ENCODE measurements at places on chromosomes 5 and 9.

DNA sequence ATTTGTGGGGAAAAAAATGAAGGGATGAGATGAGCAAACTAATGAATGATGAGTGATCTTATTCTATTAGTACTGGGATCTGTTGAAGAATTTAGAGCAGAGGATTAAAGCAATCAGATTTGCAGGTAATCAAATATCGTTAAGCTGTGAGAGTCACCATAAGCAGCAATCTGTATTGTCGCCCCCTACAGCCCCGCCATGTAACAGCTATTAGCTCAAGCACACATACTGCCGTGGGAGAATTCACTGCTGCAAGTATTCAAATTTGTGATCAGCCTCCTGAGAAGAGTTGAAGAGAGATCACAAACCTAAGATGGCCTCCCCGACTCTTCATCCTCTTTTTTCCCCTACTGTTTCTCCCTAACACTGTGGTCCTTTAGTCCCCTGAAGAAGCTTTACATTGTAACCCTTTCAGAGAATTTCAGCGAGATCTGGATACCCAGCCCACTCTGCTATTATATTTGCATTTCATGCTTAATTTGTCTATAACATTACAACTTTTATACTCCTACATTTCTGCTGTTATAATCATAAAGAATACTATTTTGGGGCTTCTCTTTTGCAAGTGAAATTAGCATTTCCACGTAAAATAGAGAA is 28.5 kb upstream of the PHF24 start:
- DNase-seq = no peak

DNA sequence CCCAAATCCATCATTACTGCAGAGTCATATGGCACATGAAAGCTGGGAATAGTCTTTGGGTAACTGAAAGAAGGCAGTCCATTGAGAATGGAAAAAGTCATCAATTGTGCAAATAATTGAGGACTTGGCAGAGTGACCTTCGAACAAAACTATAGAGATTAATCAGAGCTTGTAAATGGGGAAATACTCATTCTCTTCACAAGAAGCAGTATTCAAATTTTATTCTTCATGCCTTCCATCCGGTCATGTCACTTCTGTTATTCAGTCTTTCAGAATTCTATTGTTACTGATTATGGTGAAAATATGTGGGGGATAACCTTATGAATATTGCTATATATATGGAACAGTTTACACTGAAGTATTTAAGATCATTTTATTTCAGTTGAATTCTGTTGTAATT is 8.1 kb downstream of the RGMB start:
- no peak for DNase-seq

DNA sequence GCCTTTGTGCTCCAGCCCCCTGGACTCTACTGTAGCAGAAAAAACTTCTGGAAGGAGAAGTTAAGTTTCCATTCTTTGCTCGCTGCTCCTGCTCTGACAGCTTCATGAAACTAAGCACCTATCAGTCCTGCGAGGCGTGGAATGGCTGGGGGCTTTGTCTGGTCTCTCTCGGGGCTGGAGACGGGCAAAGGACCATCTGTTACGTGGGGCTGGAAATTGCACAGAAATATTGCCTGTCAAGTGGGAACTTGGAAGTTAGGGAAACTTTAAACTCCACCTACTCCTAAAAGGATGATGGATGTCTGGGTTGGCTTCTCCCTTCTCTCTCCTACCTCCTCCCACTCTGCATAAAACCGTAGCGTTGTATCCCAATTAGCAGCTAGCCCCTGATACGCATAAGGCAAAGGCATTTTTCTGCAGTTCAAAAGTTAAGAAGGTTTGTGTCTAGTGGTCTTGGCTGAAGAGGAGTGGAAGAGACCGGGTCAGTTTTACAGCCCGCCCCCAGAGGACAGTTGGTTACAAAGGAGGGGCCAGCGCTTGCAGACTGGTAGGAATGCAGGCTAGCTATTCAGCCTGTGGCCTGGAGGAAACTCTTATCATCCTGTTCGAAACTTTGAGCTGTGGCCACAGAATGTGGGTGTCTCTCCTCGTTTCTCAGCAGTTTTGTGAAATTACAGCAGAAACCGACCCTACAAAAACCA is 1.3 kb downstream of the FBXL7 start:
- DNase-seq = no peak

- DNase-seq = no peak
Measured at GRCh38 chr9:115756736-115757135, 396.9 kb upstream of the PAPPA start.

DNA sequence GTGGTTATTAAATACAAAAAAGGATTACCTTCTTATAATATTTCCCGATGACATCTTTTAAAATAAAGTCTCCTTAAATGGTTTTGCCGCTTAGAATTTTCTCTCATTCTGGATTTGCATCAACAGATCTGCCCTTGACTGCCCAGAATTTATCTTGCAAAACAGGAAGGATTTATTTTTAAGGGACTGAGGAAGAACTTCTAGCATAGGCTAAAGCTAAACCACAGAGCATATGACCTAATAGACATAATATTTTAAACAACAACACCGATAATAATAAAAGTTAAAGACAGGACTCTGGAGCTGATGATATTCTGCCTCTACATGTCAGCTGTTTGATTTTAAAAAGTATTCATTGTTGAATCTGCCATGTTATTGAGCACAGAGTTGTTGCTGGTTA is 145.3 kb upstream of the ADCY2 start:
- no peak for DNase-seq

- no peak for DNase-seq
Measured at GRCh38 chr5:89556215-89556913, 673.4 kb upstream of the MEF2C start.

GRCh38 chr9:14870090-14870489 is 40.1 kb downstream of the FREM1 start:
- no peak for DNase-seq

- DNase-seq = no peak
Measured at GRCh38 chr9:84780385-84780784, 110.9 kb downstream of the NTRK2 start.

GRCh38 chr5:27701931-27702903 is 663.8 kb upstream of the CDH9 start:
- no peak for DNase-seq

GRCh38 chr9:112174965-112175795 is at the start of gene SUSD1:
TSS of gene SUSD1 (minus strand) at chr9:112175297. CDS start at chr9:112175235, 62 bp downstream.
- DNase-seq = peak; percentile 21

DNA sequence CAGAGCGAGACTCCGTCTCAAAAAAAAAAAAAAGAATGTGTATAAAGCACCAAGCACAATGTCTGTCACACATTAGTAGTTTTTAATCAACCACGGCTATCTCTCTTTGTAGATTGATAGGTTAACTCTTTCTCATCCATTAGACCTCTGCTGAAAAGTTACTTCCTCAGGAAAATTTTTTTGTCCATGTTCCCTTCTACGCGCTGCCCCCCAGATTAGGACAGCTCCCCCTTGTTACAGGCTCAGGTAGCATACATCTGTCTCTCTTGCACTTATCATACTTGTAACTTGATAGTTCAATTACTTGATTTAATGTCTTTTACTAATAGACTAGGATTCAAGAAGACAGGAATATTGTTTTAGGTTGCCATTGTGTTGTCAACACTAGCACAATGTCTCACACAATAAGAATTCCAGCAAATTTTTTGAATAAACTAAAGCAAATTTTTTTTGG is 1.5 kb downstream of the SPDL1 start:
- no peak for DNase-seq

- no peak for DNase-seq
Measured at GRCh38 chr5:77250021-77250420, 39.5 kb downstream of the PDE8B start.

DNA sequence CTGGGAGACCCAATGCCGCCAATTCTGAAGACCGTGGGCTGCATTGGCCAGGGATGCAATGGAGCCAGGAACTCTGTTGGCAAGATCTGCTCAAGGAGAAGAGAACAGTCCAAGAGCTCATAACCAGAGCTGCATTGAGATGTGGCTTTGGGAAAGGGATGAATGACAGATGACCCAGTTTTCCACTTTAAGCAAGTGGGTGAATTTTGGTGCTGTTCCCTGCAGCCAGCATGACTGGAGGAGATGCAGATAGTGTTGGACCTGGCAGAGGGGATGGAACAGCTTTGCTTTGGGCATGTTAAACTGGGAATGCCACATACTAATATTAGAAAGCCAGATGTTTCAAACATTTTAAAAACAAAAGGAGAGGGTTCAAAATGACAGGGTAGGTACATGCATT is 143.1 kb downstream of the FSTL4 start:
- no peak for DNase-seq

- DNase-seq = peak; percentile 19
Measured at GRCh38 chr5:66553916-66554575, 42.1 kb upstream of the MAST4 start.

DNA sequence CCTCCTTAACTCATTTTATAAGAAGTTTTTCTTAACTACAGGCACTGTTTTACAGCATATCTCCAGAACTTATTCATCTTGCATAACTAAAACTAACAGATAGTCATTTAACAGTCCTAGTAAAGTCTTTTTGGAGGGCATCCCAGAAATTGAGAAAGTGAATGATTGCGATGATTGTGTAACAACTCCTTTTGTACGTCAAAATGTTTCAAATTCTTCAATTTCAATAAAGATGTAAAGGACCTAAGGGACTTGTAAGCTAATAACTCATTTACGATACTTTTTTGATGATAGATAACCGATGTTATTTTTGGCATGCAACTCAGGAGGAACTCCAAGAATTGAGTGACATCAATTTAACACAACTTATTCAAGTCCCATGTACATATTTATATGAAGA is 42.7 kb downstream of the SVEP1 start:
- no peak for DNase-seq

DNA sequence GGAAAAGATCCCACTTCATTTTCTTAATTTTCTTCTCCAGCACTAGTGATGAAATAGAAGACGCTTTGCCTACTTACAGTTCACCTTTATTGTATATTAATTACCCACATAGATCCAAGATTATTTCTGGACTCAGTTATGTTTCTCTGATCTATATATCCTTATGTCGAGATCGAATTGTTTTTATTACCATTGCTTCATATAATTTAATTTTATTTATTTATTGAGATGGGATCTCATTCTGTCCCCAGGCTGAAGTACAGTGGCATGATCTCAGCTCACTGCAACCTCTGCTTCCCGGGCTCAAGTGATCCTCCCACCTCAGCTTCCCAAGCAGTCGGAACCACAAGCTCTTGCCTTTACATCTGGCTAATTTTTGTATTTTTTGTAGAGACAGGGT is 121.3 kb downstream of the UGCG start:
- no peak for DNase-seq

- DNase-seq = no peak
Measured at GRCh38 chr9:111833941-111834340, 39.2 kb upstream of the SHOC1 start.

- DNase-seq = peak; percentile 59
Measured at GRCh38 chr5:79235261-79235633, 684 bp upstream of the JMY start.

DNA sequence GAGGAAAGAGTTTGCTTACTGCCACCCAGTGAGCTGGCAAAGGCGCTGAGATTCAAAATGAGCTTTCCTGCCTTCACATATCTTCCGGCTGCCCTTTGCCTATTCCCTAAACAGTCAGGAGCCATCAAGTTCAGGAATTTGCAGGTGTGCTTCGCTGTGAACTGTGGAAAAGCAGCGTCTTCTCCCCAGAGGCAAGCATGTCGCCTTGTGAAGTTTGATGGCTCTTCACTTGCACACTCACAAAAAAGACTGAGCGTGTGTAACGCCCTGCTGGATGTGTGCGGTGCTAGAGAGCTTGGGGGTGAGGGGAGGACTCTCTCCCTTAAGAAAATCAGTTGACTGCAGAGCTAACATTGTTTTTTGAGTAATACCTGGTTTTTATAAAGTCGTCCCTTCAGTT is 288.7 kb downstream of the DOCK8 start:
- DNase-seq = no peak

DNA sequence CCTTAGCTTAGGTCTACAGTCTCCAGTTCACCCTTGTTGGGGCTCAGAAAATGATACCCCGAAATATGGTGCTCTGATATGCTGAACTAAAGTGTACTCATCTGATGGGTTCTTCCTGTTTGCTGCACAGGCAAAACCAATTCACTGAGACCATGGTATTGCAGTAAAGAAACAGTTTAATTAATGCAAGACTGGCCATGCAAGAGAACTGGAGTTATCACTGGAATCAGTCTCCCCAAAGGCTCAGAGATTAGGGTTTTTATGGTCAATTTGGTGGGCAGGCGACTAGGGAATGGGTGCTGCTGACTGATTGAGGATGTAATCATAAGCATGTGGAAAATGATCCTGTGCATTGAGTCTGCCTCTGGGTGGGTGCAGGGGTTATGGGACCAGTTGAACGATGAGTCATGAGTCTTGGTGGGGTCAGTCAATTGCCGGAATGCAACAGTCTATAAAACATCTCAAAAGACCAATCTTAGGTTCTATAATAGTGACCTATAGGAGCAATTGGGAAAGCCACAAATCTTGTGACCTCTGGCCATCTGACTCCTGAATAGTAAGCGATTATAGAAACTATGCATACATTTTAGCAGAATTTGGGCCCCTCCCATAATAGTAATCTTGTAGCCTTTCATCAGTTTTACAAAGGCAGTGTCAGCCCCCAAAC is 113.0 kb upstream of the ANKRD55 start:
- DNase-seq = no peak
